ENCODE measurements at places on chromosomes 12 and 14. TPM values are rescaled to one million over a fixed set of nuclear protein-coding genes. Genes with fewer than 3 reads are reported as not detected.

- DNase-seq: no peak
- H3K27me3 ChIP-seq: no peaks in the 10 kb centered on the region
- H3K27ac ChIP-seq: no peak overlapping the region
- peaks cover 32% of the 10 kb centered on the region for H3K4me1 ChIP-seq
- H3K4me3 ChIP-seq: no peak overlapping the region
Measured at GRCh38 chr12:120089105-120089504, 27.4 kb downstream of the RAB35 start.

The WNT1 gene
- not detected for total RNA-seq

GRCh38 chr12:131048611-131048990, 94.9 kb downstream of the ADGRD1 start:
- no peaks in the 10 kb centered on the region for H3K36me3 ChIP-seq
- H3K4me1 ChIP-seq: no peaks in the 10 kb centered on the region
- H3K4me3 ChIP-seq: no peak overlapping the region
- no peak for DNase-seq
- no peak overlapping the region for H3K27ac ChIP-seq

GRCh38 chr14:52974406-52974805, 23.6 kb upstream of the FERMT2 start:
- no peaks in the 10 kb centered on the region for H3K4me1 ChIP-seq
- no peaks in the 10 kb centered on the region for H3K36me3 ChIP-seq
- H3K4me3 ChIP-seq: no peak overlapping the region
- H3K27ac ChIP-seq: no peak overlapping the region
- no peak for DNase-seq

DNA sequence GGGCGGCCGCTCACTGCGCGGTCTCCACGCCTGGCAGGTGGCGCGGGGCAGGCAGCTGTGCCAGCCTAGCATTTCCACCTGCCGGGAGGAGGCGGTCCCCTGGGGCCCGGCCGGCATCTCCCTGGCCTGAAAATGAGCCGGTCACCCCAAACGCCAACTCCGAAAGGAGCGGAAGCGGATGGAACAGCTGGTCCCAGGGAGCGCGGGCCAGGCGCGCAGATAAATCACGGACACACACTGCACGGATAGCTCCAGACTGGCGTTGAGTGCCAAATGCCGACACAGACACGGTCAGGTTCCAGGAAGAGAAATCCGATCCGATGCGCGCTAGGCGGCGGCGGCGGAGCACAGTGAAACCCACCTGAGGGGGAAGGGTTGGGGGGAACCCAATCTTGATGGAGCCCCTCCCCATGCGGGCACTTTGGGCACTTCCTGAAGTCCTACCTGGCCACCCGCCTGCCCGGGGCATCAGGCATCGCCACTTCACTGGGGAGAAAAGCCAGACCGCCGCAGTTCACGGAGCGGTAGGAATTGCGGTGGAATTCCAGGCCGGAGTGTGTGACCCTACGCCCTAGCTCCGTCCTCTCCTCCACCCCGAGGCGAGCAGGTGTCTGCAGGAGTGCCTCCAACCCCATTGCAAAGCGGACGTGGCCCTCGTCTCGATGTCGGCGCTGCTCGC, 624 bp upstream of the PLEKHD1 start:
- no peaks in the 10 kb centered on the region for H3K36me3 ChIP-seq
- H3K27ac ChIP-seq: no peak overlapping the region
- DNase-seq: no peak
- no peaks in the 10 kb centered on the region for H3K27me3 ChIP-seq
- peaks cover 24% of the 10 kb centered on the region for H3K4me1 ChIP-seq

DNA sequence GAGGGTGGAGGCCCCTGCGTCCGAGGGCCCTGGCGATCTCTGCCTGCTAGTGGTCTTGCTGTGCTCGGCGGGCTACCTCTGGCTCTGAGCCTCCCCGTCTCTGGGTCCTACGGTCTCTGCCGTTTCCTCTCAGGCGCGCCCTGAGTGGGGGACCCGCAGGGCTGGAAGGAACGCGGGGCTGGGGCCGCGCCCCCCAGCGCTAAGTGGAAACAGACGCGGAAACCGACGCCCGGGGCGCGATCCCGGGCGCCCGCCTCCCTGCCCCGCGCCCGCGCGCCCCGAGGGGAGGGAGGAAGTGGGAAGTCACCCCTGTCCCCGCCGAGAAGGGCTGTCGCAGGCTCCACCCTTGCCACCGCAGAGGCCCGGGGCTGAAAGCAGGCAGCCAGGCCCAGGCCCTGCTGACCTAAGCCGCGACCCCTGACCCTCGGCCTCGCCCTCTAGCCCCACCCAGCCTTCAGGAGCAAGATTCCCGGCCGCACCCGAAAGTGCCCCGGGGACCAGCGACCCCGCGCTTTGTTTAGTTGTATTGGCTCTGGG, 831 bp downstream of the CRIP1 start:
- H3K4me3 ChIP-seq: peak overlapping the region; percentile 94
- H3K36me3 ChIP-seq: no peaks in the 10 kb centered on the region
- DNase-seq: peak; percentile 85
- H3K27me3 ChIP-seq: no peaks in the 10 kb centered on the region

DNA sequence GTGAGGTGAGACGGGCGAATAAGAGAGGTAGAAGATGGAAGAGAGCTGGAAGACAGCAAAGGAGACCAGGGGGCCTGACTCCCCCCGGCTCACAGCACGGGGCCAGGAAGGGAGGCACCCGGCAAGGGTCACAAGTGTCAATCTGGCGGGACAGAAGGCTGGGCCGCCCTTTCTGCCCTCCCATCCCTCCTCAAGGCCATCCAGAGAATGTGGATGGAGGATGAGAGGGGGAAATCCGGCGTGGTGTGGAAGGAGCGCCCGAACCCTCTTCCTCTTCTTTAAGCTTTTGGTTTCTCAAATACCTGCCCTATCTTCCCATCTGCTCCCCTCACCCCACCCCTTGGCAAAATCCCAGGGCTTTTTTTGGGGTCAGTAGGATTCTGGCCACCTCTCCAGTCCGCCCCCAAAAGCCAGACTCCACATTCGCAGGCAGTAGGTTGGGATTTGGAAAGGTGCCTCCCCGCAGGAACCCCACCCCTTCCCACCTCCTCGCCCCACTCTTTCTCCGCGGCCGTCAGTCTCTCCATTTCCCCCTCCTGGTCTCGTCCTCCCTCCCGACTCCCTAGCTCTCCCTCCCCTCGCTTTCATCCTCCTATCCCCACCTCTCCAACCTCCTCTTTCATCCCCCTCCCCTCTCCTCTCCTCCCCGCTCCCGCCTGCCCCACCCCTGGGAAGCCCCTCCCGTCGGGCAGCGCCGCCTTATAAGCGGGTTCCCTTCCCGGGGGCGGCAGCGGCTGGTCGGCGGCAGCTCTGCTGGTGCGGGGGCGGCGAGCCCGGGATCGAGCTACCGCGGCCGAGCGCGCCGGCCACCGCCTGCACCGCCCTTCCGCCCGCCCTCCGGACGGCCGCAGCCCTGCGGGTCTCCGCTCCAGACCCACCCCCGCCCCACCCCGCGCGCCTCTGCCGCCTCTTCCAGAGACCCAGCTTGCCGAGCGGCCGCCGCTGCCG, at the start of gene PTMS:
TSS of gene PTMS (plus strand) at position 730 of the 948 bp plus-strand sequence. CDS start 343 bp downstream, outside the sequence.
- no peaks in the 10 kb centered on the region for H3K36me3 ChIP-seq
- peak within 1 kb of the TSS; percentile 66 for H3K4me3 ChIP-seq
- no peak within 1 kb of the TSS for H3K27ac ChIP-seq

DNA sequence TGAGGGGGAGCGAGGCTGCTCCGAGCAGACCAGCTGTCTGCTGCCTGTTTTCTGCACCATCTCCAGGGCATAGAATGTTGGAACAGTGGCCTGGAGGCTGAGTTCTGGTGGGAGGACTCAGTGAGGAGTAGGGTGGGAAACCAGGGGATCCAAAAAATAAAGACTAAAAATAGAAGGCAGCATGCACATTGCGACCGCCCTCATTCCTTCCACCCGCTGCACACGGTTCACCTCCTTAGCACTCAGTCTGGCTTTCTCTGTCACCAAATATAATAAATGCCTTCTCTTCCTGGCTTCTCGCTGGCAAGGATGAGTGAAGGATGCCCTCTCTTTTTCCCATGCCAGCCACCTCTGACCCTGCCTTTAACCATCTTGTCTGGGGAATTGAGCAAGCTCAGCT, 146.2 kb downstream of the AACS start:
- H3K27me3 ChIP-seq: no peaks in the 10 kb centered on the region
- no peak overlapping the region for H3K27ac ChIP-seq
- H3K4me3 ChIP-seq: no peak overlapping the region
- DNase-seq: no peak
- H3K36me3 ChIP-seq: no peaks in the 10 kb centered on the region
- H3K4me1 ChIP-seq: no peaks in the 10 kb centered on the region

DNA sequence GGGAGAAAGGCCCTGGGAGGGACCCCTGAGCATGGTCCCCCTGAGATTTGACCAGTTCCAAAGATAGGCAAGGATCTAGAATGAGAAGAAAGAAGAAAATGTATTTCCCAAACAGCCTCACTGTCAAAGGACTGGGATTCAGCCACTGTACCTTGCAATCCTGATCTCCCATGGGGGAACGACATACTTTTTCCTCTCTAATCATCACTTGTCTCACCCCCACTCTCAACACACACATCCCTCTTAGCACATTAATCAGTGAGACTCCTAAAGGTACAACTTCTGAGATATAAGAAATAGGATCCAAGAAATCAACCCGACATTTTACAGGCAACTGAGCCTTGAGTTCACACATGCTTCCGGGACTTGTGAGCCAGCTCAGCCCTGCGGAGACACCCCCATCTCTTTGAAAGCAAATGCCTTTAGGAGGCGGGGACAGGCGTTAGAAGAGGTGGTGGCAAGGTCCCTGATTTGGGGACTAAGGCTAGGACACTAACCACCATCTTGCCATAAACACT, 1.4 kb downstream of the MAP3K9 start:
- peak overlapping the region; percentile 81 for H3K4me3 ChIP-seq
- no peaks in the 10 kb centered on the region for H3K27me3 ChIP-seq
- H3K4me1 ChIP-seq: peaks cover 54% of the 10 kb centered on the region
- peak; percentile 96 for DNase-seq
- no peaks in the 10 kb centered on the region for H3K36me3 ChIP-seq

- no peak for DNase-seq
- no peaks in the 10 kb centered on the region for H3K4me1 ChIP-seq
- no peak overlapping the region for H3K27ac ChIP-seq
- no peak overlapping the region for H3K4me3 ChIP-seq
Measured at GRCh38 chr12:11347810-11348209, 37.6 kb upstream of the PRB4 start.

- no peak for DNase-seq
- no peak overlapping the region for H3K27ac ChIP-seq
- H3K27me3 ChIP-seq: no peaks in the 10 kb centered on the region
- H3K36me3 ChIP-seq: 0 out of 2 replicates have a peak, but pooled peaks cover 3% of the 10 kb centered on the region
- H3K4me1 ChIP-seq: peaks cover 11% of the 10 kb centered on the region
Measured at GRCh38 chr14:87960013-87960787, 32.8 kb downstream of the GALC start.

Data from Karpas-422 (cell line).